M059J (cell line): ENCODE measurements at places on chromosomes 6 and 20. TPM values are rescaled to one million over a fixed set of nuclear protein-coding genes. Genes with fewer than 3 reads are reported as not detected.

RALY gene
- total RNA-seq, result 183 and 230 TPM in 2 replicates

MYMX gene
- total RNA-seq, result not detected in 2 replicates

CALHM5 gene
- total RNA-seq, result 1.3 and 1.6 TPM in 2 replicates

SLC17A3 gene
- total RNA-seq, result not detected in 2 replicates

- DNase-seq, result peak; percentile 75
Observed at GRCh38 chr20:23446505-23446904, 6.2 kb downstream of the CST11 start.

DNA sequence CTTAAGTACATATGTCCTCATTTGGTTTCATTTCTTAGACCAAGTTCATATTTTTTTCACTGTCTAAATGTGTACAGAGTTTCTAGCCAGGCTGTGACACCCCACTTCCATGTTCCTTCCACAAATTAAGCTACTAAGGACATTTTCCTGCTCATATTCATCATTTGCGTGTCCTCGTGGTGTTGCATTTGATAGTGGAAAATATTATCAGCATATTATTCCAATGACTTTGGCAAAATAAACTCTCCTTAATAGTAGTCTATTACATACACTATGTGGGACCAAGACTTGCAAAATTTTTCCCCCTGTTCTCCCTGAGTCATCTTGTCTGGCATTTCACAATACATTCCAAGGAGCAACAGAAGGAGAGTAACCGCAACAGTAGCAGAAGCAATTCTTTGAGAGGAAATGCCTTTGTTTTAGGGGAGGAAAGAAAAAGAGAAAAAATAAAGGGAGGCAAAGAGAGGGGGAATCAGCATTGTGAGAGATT, 599.2 kb downstream of the COL12A1 start:
- DNase-seq, result peak; percentile 96

DNA sequence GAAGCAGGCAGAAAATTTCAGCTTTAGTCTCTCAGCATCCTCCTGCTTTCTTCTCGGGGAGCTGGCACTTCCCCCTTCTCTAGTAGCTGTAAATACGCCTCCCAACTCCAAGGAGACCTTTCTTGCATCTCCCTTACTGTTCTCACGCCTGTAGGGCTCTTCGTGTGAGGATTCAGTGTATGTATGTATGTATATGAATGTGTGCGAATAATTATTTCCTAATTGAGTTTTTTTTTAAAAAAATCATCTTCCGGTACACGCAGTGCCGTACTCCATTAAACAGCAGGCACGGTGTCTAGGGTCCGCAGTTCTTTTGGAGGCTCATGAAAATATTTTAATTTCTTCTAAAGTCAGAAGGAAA, 85.4 kb downstream of the HFE start:
- peak; percentile 73 for DNase-seq

- DNase-seq, result no peak
Observed at GRCh38 chr20:63032861-63033793, 26.4 kb upstream of the BHLHE23 start.

GRCh38 chr6:43584892-43585570, 9.0 kb downstream of the POLH start:
- DNase-seq, result peak; percentile 29

DNA sequence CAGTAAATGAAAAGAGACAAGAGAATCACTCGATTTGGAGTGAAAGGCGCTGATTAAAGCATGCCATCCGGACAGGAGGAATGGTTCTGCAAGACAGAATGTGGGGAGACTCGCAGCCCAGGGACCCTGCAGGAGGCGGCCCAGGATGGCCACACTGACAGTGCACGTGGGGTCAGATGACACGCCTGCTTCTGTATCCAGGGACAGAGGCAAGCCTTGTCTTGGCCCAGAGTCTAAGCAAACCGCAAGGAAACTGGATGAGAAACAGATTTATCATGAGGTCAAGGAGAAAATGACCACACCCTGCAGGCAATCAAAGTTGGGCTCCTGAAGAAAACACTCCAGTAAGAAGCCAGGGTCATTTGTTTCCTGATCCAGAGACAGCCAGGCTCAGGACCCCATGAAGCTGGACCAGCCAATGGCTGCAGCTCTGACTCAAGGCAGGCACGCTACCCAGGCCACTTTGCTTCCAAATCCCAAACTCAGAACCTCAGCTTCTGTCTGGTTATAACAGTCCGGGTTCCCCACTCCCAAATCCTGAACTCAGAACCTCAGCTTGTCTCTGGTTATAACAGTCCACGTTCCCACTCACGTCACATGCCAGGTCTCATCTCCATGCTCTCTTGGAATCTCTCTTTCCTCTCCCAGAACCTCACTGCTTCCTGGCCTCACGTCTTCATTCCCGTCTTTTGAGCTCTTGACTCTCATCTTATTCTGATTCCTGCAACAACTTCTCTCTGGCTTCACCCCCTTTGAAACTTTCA, 144.9 kb upstream of the THBS2 start:
- peak; percentile 53 for DNase-seq

- peak; percentile 99 for DNase-seq
Observed at GRCh38 chr6:100203400-100203799, 209.4 kb upstream of the MCHR2 start.

DNA sequence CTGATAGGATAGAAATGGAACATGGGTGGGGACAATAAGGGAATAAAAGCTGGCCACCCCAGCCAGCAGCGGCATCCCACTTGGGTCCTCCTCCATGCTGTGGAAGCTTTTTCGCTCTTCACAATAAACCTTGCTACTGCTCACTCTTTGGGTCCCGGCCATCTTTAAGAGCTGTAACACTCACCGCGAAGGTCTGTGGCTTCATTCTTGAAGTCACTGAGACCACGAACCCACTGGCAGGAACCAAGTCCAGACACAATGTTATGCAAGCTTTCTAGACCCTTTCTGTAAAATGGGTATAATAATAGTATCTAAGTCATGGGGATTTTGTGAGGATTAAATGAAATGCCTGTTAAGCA, 48.9 kb upstream of the EZR start:
- DNase-seq, result no peak

GRCh38 chr6:99458319-99458718, 33.2 kb upstream of the PNISR start:
- peak; percentile 8 for DNase-seq

DNA sequence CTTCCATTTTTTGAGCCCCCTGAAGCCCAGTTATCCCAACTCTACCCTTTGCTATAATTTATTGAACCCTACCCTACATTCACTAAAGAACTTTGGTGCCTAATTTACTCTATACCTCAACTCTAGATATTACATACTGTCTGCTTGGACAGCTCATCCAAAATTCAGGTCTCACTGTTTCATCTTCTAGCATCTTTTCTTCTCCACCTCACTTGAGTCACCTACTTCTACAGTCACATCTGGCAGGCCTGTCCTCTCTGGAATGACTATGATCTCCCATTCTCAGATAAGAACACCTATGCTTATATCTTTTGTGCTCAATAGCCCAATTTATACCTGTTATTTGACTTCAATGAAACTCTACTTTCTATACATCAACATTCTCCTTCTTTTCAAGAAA, 58.0 kb downstream of the SHPRH start:
- no peak for DNase-seq
